ENCODE measurements at places on chromosomes 5 and 9.
A peak's percentile ranks its signal among the peaks of the same experiment; 100 is the strongest.

- no peak for DNase-seq
These were observed 399.9 kb upstream of the ADAMTSL1 start for GRCh38 chr9:18074041-18074440.

DNA sequence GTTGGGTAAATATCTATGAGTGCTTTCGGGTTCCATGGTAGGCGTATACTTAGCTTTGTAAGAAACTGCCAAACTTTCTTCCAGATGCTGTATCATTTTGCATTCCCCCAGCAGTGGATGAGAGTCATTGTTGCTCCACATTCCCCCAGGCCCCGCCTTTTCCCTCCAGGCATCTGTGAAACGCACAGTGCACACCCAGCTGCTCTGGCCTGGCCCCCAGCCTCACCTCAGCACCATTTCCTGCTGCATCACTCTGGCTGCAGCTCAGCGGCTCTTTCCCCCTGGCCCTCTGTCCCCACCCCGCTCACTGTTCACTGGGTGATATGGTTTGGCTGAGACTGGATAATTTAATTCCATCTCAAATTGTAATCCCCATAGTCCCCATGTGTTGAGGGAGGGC lies 76.6 kb upstream of the SPTLC1 start:
- no peak for DNase-seq

- DNase-seq = no peak
These were observed 112.3 kb upstream of the SMIM23 start for GRCh38 chr5:171673328-171673727.

GRCh38 chr9:2053883-2054845 lies 39.0 kb downstream of the SMARCA2 start:
- DNase-seq = peak; percentile 60

GRCh38 chr5:6450319-6450833 lies 1.7 kb downstream of the UBE2QL1 start:
- no peak for DNase-seq

DNA sequence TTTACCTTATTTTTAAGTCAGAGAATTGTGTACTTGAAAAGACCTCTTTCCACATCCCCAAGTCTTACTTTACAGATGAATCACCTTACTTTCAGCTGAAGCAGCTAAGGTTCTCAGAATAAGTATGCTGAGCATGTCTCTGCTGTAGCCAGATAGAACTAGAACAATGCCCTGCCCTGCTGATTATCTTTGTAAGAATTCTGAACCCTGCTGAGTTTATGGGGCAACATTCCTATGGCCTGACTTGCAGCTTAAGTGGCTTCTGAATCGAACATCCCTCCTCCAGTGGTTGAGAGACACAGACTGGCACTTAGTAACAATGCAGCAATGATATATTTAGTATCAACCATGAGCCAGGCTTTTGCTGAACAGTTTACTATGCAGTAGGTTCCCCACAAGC lies 592.0 kb upstream of the WWC1 start:
- DNase-seq = no peak

- no peak for DNase-seq
These were observed 84.1 kb downstream of the AMBP start for GRCh38 chr9:113993838-113994540.

DNA sequence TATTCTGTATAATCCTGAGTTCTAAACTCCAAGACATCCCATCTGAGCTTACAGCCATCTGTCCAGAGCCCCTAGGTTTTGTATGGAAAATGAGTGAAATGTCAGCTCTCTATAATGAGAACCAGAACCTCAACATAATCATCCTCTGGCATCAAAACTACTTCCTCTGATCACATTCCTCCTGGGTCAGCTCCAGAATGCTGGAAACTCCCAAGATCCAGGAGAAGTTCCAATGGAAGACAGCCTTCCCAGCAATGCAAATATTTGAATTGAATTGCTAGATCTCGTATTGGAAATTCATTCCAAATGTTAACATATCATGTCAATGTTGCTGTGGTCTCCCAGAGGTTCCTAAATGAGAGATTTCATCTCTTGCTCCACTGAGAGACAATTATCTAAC lies 23.8 kb downstream of the C9 start:
- no peak for DNase-seq

DNA sequence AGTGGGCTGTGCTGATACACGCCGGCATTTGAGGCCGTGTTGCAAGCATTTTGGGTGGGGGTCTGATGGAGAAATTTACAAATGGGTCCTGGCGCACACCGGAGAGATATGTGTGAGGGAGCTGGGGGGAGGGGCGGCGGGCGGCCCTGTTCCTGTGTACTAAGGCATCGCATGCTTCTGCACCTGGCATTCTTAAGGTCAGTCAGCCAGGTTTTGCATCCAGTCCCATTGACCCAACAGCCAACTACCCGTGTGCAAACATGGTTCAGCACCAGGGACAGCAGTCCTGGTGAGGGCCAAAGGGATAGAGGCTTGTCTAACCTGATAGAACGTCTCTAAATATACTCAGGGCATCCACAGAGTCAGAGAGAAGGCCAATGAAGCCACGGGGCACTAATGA lies 839 bp downstream of the GABRG2 start:
- DNase-seq = no peak

DNA sequence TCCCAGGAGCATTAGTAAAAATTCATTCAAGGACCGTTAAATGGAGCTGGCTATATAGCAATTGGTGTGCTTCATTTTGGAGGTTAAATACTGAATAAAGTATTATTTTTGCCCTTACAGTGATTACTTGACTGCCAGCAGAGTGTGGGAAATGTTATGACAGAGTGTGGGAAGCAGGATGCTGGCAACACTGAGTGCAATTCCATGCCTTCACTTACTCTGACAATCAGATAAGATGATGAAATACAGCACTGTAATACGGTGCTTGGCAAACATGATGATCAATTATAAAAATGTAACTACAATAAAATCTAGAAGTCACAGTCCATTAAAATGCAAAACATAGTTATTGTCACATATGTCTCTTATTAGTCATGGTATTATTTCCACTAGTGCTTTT lies 651.3 kb downstream of the PTPRD start:
- no peak for DNase-seq

All from activated effector memory CD4-positive, alpha-beta T cell treated with Interleukin-2 at 50 U/mL for 16 hours (primary cell).